Activated CD8-positive, alpha-beta T cell treated with anti-CD3 and anti-CD28 coated beads, Interleukin-2, amount 10 ng/mL, durations not matched to agents 7 days and 5 days (primary cell): ENCODE measurements at places on chromosomes 11 and 22. TPM values are rescaled to one million over a fixed set of nuclear protein-coding genes. Genes with fewer than 3 reads are reported as not detected.

The PLEKHA7 gene
- total RNA-seq, result 0.50 TPM

DNA sequence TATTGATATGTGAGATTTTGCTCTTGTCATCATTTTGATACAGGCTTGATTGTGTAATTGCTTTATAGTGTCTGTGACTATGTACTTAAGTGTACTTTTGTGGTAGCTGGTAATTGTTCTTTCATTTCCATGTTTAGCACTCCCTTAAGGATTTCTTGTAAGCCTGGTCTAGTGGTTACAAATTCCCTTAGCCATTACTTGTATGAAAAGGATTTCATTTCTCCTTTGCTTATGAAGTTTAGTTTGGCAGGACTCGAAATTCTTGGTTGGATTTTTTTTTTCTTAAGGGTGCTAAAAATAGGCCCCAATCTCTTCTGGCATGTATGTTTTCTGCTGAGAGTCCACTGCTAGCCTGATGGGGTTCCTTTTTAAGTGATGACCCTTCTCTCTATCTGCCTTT lies 346.8 kb downstream of the JRKL start:
- no peak for DNase-seq

GRCh38 chr11:90246468-90246867 lies 23.6 kb upstream of the CHORDC1 start:
- DNase-seq, result no peak

DNA sequence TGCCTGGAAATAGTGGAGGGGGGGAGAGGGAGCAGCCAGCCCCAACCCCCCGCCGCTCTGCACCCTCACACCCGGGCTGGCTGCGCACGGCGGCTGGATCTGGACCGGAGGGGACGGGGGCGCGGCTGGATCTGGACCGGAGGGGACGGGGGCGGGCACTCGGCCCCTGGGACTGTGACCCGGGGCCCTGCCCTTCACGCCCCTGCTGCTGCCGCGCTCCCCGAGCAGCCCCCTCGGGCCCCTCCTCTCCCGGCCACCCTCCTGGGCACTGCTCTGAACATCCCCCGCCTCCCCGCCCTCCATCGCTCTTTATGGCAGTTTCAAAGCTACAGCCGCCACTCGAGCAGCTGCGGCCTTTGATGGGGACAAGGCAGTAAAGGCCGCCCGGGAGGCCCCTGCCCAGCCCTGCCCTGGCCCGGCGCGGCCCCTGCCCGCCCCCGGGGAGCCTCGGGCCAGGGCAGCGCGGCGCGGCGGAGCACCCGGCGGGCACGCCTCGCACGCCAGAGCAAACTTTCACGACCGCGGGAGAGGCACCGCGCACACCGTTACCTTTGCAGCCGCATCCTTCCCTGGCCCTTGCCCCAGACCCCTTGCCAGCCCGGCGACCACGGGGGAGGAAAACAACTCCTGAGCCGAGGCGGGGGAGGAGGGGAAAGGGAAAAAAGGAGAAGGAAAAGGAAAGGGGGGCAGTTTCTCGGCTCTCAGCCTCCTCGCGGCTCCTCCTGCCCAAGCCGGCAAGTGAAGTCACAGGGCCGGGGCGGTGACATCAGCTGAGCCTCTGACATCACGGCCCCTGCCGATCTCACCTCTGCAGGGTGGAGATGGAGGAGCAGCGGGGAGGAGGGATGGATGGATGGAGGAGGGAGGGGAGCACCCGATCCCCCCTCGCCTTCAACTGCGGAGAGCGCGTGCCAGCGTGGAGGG lies 13.1 kb upstream of the TCF20 start:
- DNase-seq, result peak; percentile 70

DNA sequence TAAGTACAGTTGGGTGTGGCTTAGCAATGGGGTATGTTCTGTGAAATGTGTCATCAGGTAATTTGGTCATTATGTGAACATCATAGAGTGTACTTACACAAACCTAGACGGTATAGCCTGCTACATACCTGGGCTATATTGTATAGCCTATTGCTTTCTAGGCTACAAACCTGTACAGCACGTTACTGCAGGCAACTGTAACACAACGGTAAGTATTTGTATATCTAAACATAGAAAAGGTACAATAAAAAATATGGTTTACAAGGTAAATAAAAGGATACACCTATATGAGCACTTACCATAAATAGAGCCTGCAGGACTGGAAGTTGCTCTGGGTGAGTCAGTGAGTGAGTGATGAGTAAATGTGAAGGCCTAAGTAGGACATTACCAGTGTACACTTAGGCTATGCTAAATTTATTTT lies 73.1 kb upstream of the GDPD4 start:
- no peak for DNase-seq

- DNase-seq, result no peak
Observed at GRCh38 chr11:33945481-33946268, 53.8 kb upstream of the LMO2 start.

GRCh38 chr22:25018009-25018408 lies 65.5 kb downstream of the KIAA1671 start:
- DNase-seq, result no peak

The CXCR5 gene
- 0.18 TPM for total RNA-seq

The LDLRAD3 gene
- 0.21 TPM for total RNA-seq

The OR51G2 gene
- not detected for total RNA-seq

DNA sequence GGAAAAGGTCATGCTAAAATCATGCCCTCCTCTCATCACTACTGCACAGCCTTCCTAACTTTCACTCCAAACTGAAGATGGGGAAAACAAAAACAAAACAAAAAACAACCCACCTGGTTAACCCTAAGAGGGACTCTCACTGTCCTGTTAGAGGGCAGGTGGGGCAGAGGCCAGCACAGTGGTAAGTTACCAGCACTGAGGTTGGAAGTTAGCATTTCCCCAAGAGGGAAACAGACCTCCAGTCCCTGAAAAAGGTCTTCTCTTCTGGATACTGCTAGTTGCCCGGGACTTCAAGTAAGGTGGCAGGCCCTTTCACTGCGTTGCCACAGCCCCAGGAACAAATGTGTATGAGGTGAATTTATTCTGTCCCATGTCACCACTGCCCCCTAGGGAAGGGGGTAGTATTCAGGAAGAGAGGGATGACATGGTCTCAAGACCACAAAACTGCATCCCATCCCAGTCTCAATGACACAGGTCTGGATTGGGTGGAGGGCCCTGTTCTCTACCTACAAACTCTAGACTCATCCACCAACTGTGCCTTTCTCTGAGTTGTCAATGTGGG lies 792 bp upstream of the ADAMTS8 start:
- no peak for DNase-seq

- DNase-seq, result no peak
Observed at GRCh38 chr11:101476191-101476590, 107.6 kb downstream of the TRPC6 start.

The MMP27 gene
- total RNA-seq, result not detected

The UBTFL1 gene
- not detected for total RNA-seq

DNA sequence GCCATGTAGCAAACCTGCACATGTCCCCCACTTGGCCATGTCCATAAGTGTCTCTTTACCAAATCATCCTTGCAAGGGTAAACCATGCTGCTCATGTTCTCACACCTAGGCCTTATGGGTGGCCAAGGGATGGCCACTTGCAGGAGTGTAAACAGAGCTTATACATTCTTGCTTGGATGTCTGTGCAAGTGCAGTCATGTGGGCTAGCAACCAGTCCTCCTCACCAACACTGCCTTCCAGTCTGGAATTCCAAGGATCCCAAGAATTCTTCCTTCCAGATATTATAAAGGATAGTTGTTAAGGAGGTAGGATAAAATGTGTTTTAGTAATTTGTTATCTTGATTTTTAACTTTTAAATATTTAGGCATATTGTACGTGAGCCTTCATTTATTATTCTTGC lies 47.8 kb upstream of the OR5P2 start:
- DNase-seq, result no peak

The INSC gene
- 0.13 TPM for total RNA-seq

- DNase-seq, result no peak
Observed at GRCh38 chr22:42152661-42153270, 22.2 kb upstream of the CYP2D6 start.

DNA sequence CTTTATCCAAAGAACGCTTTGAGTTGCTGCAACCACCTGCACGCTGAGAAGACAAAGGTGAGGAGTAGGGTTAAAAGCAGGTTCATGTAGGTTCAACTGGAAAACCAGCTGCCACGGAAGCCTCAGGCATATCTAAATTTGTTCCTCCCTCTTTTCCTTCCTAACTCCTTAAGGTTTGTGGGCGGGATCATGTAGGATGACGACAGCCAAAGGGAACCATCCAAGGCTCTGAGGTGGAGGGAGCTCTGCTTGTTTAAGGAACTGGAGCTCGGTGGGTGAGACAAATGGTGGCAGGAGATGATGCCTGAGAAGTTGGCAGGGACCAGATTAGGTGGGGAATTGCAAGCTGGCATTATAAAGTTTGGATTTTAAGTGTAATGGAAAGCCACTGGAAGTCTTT lies 60.3 kb downstream of the SPON1 start:
- DNase-seq, result no peak

DNA sequence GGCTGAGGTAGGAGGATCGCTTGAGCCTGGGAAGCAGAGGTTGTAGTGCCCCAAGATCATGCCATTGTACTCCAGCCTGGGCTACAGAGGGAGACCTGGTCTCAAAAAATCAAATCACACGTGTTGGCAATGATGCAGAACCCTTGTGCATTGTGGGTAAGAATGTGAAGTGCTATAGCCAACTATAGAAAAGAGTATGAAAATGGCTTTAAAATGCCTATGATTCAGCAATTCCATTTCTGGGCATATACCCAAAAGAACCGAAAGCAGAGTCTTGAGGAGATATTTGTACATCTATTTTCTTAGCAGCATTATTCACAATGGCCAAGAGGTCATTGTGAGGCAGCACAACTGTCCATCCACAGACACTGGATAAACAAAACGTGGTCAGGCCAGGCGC lies 2.6 kb upstream of the FADS3 start:
- no peak for DNase-seq

DNA sequence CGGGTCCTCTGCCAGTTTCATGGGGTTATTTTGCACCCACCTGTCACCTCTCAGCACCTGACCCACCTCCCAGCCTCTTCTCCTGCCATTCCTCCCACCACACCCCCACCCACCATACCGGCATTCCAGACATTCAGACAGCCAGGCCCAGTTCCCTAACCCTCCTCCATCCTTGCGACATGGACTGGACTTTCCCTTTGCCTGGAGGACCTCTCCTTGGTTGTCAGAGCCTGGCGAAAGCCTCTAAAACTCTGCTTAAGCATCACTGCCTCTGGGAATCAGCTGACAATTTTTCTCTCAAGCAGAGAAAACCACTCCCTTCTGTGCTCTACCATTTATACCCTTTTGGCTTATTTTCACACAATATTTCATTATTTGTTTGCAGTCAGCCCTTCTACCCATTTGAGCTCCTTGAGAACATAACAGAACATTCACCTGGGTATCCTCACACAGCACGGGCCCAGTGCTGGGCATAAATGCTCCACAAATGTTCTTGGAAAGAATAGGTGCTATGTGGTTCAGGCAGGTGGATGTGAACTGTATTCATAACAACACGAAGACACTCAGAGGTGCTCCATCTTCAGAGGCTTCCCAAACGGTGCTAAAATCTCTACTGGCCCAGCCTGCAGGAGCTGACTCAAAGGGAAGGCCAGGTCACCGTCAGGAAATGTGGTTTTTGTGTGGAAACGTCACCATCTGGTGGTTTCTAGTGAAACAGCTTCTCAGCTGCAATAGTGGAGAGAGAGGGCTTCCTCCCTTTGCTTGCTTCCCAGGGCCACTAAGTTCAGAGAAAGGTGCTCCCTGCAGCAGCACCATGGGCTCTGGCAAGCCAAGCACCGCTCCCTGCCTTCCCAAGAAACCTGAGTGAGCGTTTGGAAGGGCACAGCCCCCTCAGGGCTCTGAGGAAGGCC lies 10.4 kb downstream of the SPATA19 start:
- peak; percentile 79 for DNase-seq

The KDM2A gene
- total RNA-seq, result 90.3 TPM

- peak; percentile 77 for DNase-seq
Observed at GRCh38 chr11:72585762-72586311, 88.4 kb downstream of the PDE2A start.

The LRRC4C gene
- total RNA-seq, result not detected

The RIBC2 gene
- total RNA-seq, result 13.4 TPM

The KRTAP5-10 gene
- not detected for total RNA-seq

The LRRC10B gene
- total RNA-seq, result not detected

DNA sequence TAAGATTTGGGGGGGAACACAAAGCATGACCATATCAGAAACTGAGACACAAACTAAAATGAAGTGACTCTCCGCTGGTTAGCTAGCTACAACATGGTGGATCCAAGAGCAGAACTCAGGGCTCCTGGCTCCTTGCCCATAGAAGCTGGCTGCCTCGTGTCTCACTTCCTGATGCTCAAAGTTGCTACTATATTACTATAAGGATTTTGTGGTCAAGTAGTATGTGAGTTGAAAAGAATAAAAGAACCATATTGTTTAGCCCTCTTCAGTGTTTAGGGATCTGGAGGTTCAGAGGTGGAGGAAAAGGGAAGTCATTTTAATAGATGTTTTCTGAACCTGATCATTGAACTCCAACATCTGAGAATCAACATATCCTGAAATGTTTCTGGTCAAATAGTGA lies 16.9 kb upstream of the SIK2 start:
- no peak for DNase-seq

The MS4A1 gene
- total RNA-seq, result 0.70 TPM

DNA sequence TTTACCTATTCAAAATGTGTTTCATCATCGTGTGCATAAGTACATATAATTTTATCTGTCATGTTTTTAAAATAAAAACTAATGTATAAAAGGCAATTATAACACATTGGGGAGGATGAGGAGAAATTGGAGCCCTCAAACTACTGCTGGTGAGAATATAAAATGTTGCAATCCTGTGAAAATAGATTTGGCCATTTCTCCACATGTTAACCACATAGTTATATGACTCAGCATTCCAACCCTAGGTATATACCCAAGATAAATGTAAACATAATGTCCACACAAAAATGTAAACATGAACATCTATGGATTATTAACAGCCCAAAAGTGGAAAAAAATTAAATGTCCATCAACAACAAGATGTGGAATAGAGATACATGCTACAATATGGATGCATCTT lies 928.0 kb upstream of the FAT3 start:
- no peak for DNase-seq

- no peak for DNase-seq
Observed at GRCh38 chr11:110219006-110219785, 77.2 kb downstream of the RDX start.

- DNase-seq, result peak; percentile 39
Observed at GRCh38 chr11:63839508-63840355, 822 bp downstream of the MARK2 start.

The ZNRF3 gene
- 1.3 TPM for total RNA-seq

The INS gene
- not detected for total RNA-seq

DNA sequence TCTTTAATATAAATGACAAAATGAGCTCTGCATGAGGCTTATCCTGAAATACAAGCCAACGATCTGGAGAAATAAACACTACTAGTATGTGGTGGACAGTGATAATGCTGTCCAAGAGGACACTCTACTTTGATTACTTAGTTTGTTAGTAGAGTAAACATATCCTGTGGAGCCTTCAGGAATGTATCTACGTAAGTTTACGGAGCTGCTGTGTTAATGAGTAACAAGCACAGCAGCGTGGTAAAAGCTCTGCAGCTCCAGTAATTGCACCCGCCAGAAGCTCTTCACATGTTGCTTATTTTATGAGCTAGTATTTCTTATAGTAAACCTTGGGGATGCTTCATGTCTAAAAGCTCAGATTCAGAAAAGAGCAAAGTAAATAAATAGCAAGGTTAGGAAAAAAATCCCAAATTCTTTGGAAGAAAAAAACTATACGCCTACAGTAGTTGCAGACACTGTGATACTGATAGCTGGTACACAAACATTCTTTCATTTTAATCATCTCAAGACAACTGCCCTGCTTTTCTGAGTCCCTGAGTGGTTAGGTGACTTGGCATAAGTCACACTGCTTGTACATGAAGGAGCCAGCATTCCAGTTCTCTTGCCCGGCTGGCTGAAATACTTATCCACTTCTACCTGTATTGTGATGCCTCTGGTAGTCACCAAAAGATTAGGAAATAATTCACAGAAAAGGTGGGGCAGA lies 32.7 kb upstream of the CCDC34 start:
- no peak for DNase-seq
